ENCODE measurements at places on chromosomes 7 and 10.

- no peak for DNase-seq
Observed at GRCh38 chr10:80155696-80156215, 23.2 kb downstream of the PLAC9 start.

- no peak for DNase-seq
Observed at GRCh38 chr7:134870781-134871180, 91.3 kb downstream of the CALD1 start.

DNA sequence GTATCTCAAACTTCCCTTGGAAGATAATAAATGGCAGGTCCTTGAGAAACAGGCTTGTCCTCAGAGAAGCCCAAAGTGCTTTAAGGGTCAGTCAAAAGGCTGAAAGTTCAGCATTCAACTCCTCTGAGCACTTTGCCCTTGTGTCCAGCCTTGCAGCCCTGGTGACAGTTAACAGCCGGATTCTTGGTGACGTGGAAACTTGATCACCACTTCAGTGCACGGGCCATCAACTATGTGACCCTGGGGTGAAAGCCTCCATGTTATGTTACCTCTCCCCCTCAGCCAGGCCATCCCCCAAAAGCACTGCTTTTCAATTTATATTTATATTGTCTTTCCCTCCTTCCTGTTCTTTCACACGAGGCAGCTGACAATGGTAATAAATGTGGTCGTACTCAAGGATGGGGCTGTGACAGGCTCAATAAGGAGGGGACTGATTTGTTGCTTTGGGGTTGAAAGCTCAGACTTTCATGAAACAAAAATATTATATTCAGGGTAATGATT is 164.0 kb upstream of the NRP1 start:
- DNase-seq: no peak

DNA sequence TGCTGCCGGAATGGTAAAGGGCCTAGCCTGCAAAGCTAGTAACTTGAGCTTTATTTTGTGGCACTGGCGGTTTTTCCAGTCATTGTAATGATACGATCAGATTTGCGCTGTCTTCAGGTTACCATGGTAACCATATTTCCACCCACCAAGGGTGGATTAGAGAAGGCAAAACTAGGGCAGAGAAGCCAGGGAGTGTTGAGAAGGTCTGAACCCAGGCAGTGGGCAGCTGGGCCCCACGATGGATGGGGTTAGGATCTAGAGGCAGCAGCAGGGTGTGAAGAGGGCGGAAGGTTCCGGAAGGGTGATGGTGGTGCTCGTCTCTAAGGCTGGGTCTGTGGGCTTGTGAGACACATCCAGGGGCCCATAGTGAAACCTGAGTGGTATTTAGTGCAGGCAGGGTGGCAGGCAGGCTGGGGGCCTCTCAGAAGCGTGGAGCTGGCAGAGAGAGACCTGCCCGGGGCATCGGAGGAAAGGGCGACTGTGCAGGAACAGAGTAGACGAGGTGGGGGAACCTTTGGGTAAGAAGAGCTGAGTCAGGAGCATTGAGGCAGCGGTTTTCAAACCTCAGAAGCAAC is 87.9 kb upstream of the GTF2I start:
- no peak for DNase-seq

GRCh38 chr10:97494151-97494550 is 4.1 kb downstream of the MMS19 start:
- no peak for DNase-seq

DNA sequence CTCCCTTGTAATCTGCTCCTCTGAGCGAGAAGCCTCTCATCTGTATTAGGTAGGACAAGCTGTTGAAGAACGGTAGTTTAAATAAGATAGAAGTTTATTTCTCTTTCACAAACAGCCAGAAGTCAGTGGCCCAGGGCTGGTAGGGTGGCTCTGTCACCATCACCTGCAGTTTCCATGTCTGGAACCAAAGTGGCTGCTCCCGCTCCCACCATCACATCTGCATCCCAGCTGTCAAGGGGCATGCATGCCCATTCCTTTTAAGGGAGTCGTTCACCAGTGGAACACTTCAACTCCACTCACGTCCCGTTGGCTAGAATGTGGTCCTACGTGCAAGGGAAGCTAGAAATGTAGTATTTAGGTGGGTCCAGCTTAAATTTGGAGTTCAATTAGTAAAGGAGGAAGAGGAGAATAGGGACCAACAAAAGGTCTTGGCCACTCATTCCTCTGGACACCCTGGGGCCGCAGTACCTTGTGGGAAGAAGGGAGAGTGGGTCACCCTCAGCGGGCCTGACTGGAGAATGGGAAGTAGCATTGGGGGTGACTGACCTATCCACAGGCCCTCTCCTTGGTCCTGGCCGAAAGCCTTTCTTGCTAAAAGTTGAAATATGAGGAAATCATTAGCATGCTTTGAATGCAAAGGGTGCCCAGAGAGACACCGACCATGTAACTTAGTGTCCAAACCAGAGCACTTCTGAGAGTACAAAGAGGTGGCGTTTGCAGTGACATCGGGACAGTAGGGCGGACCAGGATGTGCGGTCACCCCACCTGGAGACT is 48.0 kb downstream of the ELFN1 start:
- DNase-seq: no peak

GRCh38 chr10:3516234-3516922 is 268.6 kb downstream of the KLF6 start:
- DNase-seq: peak; percentile 48

- no peak for DNase-seq
Observed at GRCh38 chr10:89051593-89051992, 61.0 kb downstream of the FAS start.

- DNase-seq: no peak
Observed at GRCh38 chr7:43768887-43769272, 10.4 kb downstream of the BLVRA start.

DNA sequence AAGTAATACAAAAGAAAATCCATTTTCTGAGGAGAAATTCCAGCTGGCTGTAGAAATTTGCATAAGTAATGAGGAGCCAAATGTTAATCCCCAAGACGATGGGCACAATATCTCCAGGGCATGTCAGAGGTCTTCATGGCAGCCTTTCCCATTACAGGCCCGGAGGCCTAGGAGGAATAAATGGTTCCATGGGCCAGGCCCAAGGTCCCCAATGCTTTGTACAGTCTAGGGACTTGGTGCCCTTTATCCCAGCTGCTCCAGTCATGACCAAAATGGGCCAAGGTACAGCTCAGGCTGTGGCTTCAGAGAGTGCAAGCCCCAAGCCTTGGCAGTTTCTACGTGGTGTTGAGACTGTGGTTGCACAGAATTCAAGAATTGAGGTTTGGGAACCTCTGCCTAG is 182.5 kb downstream of the GPR158 start:
- DNase-seq: no peak

DNA sequence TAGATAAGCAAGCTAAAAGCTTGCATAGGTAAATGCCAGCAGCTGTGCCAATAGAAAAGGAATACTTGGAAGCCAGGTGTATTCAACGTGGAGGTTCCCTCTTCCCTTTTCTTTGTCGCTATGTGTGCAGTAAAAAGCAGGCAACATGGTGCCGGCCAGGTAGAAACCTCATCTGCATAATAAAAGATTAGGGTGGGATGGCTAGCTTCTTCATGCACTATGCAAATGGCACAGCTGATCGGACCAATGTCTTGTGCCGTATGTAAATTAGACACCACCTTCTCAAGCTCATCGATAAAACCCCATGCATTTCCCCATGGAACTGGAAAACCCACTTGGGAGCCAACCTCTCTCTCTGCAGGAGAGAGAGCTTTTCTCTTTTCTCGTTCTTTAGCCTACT is 150.9 kb upstream of the FOXK1 start:
- DNase-seq: no peak

GRCh38 chr7:51187941-51188340 is 128.7 kb downstream of the COBL start:
- DNase-seq: no peak

DNA sequence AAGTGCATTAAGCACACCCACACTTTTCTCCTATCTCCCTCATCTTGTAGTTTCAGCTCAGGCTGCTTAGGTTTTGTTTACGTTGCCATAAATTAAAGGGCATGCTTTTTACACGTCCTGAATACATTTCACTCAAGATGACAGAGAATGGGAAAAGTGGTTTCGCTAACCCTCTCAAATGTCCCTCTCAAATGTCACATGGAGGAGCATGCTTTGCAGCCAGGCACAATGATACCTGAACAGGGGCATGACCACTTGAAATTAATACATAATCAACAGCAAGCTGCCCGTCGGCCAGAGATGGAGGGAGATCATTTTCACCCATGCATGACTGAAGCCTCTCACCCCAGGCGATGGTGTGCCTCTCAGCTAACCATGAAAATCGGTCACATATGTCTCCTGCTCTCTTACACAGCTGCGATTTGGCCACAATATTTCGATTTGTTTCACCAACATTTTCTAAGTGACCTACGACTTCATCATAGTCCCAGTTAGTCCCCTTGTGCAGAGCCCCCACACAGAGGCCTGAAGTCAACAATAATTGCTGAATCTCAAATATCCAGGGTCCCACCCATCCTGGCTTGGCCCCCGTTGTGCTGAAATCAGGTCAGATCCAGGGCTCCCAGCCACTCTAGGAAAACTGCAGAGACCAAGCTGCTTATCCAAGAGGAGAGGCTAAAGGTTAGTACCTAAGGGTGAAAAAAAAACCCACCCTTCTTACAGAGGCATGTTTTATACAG is 373.9 kb upstream of the NFE2L3 start:
- DNase-seq: no peak

DNA sequence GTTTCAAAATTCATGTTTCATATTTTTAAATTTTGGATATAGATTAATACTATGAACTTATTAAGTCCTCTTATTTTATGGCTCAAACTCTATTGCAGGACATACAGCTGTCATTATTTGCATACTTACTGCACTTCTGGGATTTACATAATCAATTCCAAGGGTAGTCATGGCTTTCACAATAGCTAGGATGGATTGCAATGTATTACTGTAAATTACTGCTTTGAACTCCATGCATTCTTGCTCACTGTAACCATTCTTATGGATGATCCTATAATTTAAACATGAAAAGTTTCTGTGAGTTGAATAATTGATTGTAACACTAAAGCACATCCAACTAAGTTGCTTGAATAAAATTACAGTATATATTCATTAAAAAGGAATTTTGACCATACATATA is 23.5 kb downstream of the GNAT3 start:
- no peak for DNase-seq

GRCh38 chr7:98210513-98211220 is 572 bp upstream of the BHLHA15 start:
- DNase-seq: no peak

DNA sequence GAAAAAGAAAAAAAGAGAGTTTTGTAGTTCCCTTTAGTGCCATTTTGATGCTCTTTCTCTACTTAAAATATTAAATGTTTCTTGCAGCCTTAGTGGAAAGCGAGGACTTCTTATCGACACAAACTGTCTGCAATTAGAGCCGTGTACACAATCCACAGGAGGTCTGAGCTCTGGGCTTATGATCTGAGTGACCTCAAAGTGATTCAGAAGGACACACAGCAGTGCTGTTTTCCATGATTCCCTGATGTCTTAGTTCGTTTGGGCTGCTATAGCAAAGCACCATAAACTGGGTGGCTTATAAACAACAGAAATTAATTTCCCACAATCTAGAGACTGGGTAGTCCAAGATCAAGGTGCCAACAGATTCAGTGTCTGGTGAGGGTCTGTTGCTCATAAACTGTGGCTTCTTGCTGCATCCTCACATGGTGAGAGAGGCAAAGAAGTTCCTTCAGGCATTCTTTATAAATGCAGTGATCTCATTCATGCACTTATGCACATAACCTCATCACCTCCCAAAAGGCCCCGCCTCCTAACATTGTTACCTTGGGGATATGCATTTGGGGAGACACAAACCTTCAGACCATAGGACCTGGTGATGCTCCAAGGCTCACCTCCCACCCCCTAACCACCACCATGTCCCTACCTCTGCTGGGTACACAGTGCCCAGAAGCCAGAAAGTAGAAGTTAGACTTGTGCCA is 204.5 kb upstream of the GHITM start:
- DNase-seq: no peak

- peak; percentile 83 for DNase-seq
Observed at GRCh38 chr7:53811555-53812079, 730.6 kb upstream of the VSTM2A start.

DNA sequence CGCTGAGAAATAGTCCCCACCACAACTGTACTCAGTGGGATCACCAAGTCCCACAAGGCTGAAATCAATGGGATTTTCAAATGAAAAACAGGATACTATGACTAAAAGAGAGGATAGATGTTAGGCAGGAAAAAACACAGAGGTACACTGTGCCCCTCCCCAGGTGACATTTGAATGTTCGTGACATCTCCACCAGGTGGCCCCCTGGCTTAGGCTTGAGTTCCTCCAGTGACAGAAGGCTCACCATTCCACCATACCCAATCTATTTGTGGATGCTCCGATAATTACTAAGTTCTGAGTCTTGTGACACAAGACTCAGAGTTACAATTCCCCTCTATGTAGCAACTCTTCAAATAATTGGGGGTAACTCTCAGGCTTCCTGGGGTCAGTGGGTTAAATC is 77.5 kb upstream of the KCNMA1 start:
- no peak for DNase-seq

- DNase-seq: no peak
Observed at GRCh38 chr7:115558161-115558560, 472.4 kb downstream of the TFEC start.

DNA sequence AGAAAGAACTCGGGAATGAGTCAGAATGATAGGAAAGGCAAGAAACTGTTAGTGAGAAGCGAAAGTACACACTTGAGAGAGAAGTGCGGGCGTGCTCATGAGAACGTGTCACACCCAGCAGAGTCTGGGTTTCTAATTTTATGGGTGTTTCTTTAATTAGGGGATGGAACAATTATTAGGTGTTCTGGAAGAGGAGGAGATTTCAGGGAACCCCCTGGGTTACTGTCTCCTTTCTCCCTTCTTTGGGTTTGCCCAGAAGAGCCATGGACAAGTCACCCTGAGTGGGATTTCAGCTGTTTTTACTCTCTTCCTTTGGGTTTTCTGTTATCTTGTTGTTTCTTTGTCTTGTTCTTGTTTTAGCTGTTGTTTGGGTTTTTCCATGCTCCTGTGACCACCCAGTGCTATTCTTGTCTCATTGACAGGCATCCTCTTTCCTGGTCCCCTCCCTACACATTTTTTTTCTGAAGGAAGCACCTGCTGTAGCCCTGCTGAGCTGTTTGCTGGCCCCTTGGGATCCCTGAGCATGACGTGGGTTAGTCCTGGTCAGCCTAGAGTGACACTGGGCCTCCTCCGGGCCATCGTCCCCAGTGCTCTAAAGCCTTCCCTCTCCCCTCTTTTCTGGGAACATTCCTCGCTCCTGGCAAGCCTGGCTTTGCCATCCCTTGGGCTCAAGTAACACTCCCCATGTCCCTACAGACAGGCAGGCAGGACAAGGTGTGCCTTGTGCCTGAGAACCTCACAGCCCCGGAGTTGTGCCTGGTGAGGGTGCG is 3.5 kb downstream of the SH2D4B start:
- DNase-seq: no peak

DNA sequence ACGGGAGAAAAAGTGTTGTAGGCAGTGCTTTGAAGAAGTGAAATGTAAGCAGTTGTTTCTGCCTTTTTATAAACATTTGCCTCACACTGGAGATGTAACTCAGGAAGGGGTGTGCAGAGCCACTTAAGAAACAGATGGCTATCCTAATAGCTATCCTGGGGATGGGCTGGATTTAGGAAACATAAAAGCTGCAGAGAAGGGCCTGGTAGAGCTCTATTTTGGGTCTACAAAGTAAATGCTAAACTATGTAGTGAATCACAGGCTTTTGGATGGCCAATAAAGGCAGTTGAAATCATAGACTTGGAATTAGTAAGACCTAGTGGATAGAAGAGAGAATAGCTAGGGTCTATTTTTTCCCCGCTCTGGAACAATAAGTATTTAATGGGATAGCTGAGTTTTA is 79.9 kb upstream of the AGR3 start:
- no peak for DNase-seq

- DNase-seq: no peak
Observed at GRCh38 chr7:94049615-94050014, 45.5 kb upstream of the BET1 start.

- no peak for DNase-seq
Observed at GRCh38 chr7:9023675-9024294, 590.4 kb downstream of the NXPH1 start.

Data from RPMI7951 (cell line).